ENCODE measurements at places on chromosomes 2 and 18.

GRCh38 chr2:85601771-85602475 is 575 bp downstream of the TMEM150A start:
- DNase-seq, result peak; percentile 50

GRCh38 chr2:99611786-99612185 is 122.0 kb upstream of the REV1 start:
- no peak for DNase-seq

DNA sequence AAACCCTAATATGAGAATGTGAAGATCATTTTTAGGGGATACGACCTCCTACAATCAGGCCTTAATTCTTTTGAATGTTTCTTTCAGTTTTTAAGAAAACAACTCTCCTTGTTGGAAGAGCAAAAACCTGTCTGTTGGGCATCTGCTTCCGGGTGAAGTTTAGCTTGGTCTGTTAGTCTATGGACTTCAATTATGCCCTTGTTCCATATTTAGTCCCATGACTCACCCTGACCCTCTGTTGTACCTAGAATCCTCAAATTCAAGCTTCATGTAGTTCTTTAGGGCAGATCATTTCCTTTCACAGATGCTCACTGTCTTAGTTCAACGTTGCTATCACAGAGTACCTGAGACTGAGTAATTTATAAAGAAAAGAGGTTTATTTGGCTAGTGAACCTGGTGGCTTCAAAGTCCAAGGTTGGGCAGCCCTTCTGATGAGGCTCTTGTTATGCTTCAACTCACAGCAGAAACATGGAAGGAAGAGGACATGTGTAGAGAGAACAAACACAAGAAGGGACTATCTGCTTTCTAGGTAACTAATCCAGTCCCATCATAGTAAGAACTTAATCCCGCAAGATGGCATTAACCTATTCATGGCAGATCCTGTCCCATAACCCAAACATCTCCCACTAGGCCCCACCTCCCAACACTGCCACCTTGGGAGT is 82.5 kb upstream of the SERPINE2 start:
- DNase-seq, result no peak

DNA sequence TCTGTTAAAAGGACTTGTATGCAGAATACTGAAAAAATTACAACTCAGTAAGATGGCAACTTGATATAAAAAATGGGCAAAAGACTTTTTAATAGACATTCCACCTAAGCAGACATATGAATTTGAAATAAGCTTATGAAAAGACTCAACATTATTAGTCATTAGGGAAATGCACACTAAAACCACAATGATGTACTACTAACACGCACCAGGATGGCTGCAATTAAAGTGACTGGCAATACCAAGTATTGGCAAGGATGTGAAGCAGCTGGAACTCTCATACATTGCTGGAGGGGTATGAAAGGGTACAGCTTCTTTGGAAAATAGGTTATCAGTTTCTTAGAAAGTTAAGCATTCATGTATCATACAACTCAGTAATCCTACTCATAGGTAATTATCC is 3.2 kb upstream of the ENOSF1 start:
- no peak for DNase-seq

- DNase-seq, result no peak
Observed at GRCh38 chr2:80054346-80054675, 250.2 kb downstream of the LRRTM1 start.

DNA sequence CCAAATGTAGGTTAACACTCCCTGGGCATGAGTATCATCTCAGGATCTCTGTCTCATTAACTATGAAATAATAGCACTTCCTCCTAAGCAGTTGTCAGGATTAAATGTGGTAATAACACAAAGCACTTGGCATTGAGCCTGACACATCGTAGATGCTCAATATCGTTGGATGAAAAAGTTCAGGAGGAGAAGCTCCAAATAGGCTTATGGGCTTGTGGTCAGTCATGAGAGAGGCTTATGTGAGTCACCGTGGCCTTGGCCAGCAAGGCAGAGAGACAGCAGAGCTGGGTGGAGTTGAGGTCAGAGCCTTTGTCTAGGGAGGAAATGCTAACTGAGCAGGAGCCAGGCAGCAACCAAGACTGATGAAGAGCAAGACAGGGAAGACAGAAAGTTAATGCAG is 68.3 kb upstream of the PPM1B start:
- DNase-seq, result peak; percentile 91

- DNase-seq, result no peak
Observed at GRCh38 chr18:12855916-12856315, 28.1 kb downstream of the PTPN2 start.

DNA sequence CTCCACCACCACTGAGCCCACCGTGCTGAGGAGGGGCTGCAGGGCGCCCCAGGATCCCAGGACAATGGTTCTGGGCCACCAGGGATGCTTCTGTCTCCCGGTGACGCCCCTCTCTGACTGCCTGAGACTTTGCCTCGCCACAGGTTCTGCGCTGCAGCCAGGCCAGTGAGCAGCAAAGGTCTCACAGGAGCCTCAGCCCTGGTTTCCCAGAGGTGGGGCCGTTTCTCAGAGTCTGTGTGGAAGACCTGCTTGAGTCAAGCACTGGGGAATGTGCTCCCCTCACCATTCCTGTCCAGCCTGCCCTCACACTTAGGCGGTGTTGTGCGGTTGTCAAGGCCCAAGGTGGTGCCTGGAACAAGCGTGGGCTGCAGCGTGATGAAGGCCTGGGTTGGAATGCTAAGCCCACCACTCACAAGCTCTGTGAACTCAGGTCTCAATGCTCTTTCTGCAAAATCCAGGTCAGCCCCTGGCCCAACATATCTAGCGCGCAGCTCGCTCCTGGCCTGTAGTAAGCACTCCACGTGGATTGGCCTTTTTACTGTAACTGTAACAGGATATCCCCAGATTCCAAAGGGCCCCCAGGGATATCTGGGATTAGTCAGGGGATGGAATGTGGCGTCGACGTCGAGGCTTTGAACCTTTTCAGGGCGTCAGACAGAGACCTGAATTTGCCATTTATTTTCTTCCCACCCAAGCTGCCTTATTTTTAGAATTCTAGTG is 47.6 kb downstream of the PLB1 start:
- DNase-seq, result no peak

GRCh38 chr2:2919574-2920365 is 457.8 kb downstream of the EIPR1 start:
- DNase-seq, result no peak

DNA sequence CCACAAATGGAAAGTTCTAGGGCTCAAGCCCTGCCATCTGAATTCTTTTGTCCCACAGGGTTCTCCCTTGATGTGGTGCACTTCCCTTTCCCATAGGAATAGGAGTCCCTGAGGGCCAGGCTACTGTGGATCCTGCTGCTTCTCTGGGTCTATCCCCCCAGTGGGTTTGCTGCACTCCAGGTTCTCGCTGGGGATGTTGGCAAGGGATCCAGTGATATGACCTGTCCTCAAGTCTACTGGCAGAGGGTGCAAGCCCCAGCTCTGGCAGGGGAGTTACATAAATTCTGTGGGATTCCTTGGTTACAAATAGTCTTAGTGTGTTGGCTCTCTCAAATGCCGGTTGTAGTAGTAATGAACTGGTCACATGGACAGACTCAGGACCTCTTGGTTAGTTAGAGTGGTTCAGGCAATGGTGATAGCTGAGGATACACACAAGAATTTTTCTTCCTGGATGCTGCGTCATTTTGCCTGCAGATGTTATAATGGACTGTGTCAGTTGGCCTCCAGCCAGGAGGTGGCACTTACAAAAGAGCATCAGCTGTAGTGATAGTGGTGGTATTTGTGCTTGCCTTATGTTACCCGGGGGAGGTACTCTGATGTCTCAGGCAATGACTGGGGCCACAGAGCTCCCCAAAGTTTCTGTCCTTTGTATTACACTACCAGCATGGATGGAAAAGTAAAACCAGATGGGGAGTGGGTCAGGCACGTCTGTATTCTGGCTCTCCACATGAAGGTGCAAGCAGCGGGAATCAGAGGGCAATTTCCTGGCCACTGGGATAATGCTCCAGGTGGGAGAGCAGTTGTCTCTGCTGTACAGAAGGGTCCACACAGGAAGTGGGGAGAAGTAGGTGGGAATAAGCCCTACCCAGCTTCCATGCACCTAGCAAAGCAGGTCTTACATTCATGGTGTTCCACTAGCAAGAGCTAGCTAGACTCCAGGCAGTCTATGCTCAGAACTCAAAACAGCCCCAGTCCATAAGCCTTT is 267.9 kb downstream of the SOX11 start:
- DNase-seq, result no peak

- DNase-seq, result no peak
Observed at GRCh38 chr2:129478902-129479517, 500.5 kb upstream of the RAB6C start.

DNA sequence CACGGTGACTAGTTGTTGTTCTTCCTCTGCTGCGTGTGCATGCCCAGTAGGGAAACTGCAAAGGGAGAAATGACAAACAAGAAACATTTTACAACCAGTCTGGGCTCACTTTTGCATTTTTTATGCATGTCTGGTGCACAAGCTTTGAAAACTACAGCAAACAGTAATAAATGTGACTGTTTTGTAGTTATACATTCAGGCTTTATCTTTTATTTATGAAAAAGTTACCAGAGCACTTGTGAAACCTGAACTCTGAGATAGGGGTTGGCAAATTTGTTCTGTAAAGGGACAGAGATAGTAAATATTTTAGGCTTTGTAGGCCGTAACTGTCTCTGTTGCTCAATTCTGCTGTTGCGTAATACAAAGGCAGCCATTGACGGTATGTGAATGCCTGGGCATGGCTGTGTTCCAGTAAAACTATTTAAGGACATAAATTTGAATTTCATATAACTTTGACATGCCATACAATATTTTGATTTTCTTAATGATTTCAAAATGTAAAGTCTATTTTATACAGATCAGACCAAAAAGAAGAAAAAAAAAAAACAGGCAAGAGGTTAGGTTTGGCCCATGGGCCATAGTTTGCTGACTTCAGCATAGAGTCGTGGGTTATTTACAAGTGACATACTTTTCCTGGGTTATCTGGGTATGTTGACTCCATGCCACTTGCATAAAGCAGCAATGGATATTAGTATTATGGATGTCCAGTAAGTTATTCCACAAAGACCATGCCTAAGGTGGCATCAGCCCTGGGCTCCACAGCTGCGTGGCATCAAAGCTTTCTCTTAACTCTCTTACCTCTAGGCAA is 53.6 kb upstream of the EML6 start:
- DNase-seq, result no peak

DNA sequence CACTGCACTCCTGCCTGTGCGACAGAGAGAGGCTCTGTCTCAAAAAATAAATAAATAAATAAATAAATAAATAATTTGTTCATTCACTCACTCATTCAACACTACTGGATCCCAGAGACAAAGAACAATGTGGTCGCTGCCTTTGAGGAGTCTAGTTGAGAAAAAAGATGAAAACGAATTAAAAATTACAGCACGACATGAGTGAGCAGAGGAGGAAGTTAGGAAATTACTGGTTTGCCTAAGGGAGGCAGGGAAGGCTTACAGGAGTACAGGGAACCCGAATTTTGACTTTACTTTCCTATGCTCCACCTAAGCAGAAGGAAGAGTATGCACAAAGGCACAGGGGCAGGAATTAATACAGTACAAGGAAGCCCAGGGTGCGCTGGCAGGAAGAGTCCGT is 4.2 kb upstream of the KCMF1 start:
- DNase-seq, result no peak

GRCh38 chr2:10256031-10256514 is 46.6 kb upstream of the HPCAL1 start:
- no peak for DNase-seq

- no peak for DNase-seq
Observed at GRCh38 chr2:231278868-231279267, 80.4 kb downstream of the ARMC9 start.

DNA sequence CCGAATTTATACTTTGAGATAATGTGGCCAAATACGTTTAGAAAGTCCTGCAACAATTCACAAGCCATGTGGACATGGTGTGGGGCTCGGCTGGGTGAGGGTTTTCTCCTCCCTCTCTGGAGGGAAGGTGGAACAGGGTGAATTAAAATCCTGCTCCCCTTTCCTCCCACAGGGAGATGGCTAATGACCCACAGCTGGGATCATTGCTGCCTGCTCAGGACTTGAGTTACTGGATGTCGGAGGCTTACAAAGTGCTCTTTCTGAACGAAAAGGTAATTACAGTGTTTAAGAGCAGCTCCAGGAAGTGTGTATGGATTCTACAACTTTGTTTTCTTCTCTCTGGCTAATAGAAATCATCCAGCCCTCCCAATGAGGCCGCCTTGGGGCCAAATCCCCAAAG is 97.9 kb upstream of the ALKAL2 start:
- DNase-seq, result no peak

GRCh38 chr2:70133491-70134322 is 46.4 kb downstream of the PCBP1 start:
- no peak for DNase-seq

- no peak for DNase-seq
Observed at GRCh38 chr2:37894601-37895000, 30.5 kb upstream of the RMDN2 start.

- DNase-seq, result no peak
Observed at GRCh38 chr18:25373432-25374179, 21.6 kb upstream of the ZNF521 start.

DNA sequence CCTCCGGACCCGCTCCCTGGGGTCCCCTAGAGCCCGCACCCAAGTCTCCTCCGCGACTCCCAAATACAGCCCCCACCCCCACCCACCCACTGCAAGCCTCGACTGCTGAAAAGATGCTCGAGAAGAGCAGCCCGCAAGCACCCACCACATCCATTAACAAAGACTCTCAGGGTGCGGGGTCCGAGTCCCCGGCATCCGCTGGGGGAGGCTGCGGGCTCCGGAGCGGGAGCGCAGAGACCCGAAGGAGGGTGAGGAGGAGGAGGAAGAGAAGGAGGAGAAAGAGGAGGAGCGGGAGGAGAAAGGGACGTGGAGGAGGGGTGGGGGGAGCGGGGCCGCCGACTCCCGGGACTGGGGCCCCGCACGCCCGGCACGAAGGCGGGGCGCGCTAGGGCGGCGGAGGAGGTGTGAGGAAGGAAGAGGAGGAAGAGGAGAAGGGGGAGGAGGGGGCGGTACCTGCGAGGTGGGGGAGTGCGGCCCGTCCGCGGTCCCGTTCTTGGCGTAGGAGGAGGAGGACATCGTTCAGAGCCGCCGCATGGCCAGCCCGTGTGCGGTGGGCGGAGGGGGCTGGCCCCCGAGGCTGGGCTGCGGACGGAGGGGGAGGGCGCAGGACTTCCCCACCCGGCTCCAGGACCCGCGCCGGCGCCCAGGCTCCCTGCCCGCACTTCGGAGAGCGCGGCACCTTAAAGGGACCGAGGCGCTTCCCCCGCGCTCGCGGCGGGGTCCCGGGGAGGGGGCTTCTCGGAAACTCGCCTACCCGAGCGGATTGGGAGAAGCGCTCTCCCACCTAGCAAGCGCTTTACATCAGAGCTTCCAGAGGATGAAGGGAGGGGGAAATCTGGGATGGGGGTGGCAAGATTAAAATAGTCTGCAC is at the start of gene CACNB4:
CACNB4 (minus strand) TSS at position 549 of the 871 bp plus-strand sequence.
- DNase-seq, result no peak

GRCh38 chr2:119673796-119674195 is 5.2 kb upstream of the TMEM177 start:
- DNase-seq, result no peak

GRCh38 chr2:124035001-124035400 is 9.9 kb downstream of the CNTNAP5 start:
- no peak for DNase-seq

DNA sequence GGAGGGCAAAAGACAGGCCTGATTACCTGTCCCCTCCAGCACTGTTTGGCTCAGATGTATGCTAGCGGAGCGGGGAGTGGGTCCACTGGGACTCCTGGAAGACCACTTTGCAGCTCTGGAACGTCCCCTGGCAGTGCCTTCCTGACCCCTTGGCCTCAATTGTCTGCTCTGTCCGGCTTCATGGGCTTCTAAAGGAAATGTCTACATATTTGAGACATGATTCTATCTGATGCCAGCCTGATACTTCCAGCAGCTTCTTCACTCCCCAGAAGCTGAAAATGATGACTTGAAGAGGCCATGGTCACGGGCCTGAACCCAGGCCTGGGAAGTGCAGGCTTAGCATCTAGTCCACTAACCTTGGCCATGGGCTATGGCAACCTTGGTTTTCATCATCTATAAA is 112.1 kb downstream of the ACAA2 start:
- no peak for DNase-seq
